ENCODE measurements at places on chromosomes 12 and 14.
A peak's percentile ranks its signal among the peaks of the same experiment; 100 is the strongest.

DNA sequence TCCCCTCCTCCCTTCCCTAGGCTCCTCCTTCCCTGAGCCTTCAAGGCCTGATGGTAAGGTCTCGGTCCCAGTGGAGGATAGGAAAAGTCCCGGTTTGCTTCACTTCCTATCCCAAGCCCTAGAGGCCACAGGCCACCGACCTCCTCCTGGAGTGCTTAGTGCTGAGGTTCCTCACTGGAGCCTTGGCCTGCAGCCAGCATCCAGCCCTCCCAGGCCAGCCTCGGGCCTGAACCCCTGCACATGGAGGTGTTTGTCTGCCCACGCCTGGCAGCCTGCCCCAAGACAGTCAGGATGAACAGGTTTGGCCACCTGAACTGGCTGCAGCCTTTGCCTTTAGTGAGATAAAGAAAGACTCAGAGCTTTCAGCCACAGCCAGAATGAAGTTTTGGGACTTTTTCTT lies 15.8 kb upstream of the KRT7 start:
- peak; percentile 30 for DNase-seq

GRCh38 chr12:110661337-110661972 lies 27.5 kb downstream of the HVCN1 start:
- no peak for DNase-seq

DNA sequence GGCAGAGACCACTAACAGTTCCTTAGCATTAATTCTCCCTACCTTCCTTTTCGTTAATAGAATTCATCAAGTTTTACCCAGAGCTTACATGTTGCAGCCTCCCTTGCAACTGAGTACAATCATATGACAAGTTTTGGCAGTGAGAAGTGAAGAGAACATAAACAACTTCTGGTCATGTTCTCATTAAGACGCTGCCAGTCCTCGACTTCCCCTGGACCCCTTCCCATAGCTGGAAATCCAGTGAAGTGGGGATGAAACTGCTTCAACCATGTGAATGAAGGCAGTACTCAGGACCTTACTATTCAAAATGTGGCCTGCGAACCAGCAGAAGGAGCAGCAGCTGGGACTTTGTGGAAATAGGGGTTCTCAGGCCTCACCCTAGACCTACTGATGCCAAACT lies 133.9 kb downstream of the SPTSSA start:
- no peak for DNase-seq

GRCh38 chr14:34063470-34064164 lies 112.7 kb upstream of the EGLN3 start:
- DNase-seq, result peak; percentile 80

DNA sequence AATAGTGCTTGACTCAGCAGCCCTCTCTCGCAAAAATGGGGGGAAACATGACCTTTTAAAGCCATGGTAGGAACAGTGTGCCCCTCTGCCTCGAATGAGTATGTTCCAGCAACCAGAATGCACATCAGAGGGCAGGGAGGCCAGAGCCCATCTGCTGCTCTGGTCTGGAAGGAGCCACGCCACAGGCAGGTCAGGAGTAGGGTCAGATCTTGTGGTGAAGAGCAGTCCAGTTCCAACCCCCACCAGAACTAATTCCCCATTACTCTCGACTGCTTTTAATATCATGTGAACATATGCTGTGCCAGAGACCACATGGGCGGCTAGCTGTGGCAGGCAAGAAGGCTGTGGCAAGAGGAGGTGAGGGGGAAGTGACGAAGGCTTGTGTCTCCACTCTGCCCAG lies 34.6 kb upstream of the TMX1 start:
- no peak for DNase-seq

DNA sequence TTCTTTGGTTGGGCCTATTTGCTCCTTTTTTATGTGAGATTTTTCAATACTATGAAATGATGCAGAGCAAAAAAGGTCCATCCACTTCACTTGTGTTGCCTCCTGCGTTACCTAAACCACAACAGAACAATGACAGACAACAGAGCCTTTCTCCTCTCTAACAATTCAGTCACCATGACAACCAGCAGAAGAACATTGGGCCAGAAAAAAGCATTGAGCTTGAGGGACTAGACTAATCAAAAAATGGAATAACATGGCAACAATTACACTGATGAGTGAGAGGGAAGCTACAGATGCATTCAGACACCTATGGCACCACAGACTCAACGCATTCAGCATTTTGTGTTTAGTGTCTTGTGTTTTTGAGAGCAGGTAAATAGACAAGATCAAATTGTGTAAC lies 44.6 kb upstream of the PTCSC3 start:
- DNase-seq, result no peak

GRCh38 chr12:53728206-53728605 lies 954 bp upstream of the CALCOCO1 start:
- DNase-seq, result no peak

DNA sequence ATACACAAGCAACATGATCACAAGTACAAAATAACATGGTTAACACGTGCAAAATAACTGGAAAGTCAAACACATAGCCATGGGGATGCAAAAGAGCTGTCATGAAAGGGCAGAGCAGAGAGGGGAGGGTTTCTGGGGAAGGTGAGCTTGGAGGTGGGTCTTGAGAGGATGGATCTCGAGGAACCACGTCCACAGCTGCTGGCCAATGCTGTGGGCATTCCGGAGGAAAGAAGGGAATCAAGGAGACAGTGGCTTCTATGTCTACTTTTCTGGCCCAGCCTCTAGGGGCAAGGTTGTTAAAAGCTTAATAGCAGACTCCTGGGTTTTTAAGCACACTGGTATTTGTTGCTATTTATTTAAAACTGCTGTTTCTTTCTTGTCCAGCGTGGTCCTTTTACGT lies 8.4 kb upstream of the MYH7 start:
- DNase-seq, result no peak

- no peak for DNase-seq
Observed at GRCh38 chr14:41663473-41663850, 56.8 kb downstream of the LRFN5 start.

DNA sequence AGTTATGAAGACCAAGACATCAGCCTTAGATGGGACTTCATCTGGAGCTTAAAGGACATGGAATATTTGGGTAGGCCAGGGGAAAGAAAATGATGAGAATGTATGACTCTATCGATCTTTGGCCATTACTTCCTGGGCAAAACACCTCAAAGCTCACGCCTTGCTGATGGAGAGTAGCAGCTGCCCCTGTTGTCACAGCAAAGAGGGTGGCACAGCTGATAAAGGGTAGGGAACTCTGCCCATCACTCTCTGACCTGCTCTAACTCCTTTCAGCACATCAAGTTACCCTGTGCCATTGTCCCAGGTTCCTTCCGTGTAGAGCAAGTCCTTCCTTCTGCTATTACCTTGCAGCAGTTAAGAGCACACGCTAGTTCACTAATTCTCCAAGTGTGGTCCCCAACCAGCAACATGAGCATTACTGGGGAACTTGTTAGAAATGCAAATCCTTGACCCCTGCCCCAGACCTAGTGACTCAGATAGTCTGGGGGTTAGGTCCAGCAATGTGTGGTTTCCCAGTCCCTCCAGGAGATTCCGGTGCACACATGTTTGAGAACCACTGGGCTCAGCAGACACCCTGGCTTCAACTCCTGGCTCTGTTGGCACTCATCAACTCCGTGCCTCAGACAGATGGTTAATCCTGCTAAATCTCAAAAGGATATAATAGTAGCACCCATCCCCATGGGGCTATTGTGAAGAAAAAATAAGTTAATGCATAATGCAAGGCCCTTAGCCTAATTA lies 93.7 kb upstream of the EEA1 start:
- DNase-seq, result no peak

GRCh38 chr12:105823810-105824209 lies 314.9 kb downstream of the NUAK1 start:
- no peak for DNase-seq

DNA sequence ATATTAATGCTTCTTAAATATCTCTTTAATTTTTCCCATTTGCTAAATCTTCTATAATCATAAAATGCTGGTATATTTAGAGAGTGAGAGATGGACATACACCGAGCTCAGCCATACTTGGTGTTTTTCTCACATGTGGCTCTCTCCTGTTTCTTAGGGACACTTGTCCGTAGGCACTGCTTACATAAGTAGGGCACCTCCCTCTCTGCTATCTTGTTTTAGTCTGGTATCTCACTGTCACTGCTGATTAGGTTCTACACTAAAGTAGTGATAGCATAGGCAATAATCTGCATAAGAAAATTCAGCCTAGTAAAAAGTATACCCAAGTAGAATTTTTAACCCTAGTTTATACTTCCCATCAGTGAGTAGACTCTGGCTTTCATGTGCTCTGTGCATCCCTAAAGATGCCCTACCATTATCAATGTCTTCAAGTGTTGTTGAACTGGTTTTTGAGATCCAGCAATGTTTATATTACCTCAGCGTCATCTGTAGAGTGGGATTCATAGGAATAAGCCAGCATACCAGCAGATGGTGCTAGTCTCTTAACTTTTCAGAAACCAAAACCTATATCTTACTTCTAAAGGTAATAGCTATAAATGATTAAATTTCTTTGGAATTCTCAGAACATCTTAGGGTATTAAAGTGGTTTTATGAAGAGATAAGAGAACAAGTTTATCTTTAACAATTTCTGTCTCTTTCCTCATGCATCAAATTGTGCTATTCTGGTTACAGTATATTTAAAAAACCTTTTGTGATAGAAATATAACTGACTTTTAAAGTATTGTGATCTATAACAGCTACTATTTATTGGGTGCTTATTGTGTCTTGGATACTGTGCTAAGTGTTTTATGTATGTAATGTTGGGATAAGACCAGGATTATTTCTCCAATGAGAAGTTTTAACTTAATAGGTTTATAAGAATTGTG lies 32.9 kb downstream of the ARID2 start:
- DNase-seq, result no peak

DNA sequence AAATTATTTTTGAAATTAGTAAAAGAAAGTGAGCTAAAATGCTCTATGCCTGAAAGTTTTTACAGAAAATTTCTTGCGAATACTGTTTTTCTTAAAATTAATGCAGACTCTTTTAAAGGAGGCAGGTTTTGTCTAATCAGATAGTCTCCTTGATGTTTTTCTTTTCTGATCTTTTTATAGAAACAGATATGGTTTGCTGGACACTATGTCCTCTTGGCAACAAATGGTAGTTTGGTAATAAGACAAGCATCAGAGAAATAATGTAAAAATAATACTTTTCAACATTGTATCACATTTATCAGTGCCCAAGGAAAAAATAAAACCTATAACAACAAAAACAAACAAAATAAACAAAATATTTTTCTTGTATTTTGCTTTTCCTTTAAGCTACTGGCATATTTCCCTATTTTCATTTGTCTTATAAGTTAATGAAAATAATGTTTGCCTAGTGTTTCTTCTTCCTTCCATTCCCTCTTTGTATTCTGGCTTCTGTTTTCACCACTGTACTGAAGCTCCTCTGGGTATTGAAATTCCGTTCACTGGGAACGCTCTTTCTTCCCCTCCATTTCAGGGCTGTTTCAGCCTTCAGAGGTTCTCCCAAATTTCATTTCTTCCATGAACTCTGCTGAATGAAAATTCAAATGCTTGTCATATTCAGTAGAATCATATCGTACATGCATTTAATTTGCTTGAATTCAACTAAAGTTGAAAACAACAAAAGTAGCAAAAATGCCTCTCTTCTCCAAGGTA lies 115.3 kb downstream of the TRMT5 start:
- no peak for DNase-seq
